Spinal cord (tissue), 10 donors: ENCODE measurements at places on chromosomes 6 and 20.

- no peaks in the 10 kb centered on the region for H3K27me3 ChIP-seq
- no peak overlapping the region for H3K27ac ChIP-seq
- peaks cover 57% of the 10 kb centered on the region for H3K4me1 ChIP-seq
- peaks cover 34% of the 10 kb centered on the region for H3K36me3 ChIP-seq
Observed at GRCh38 chr20:33668466-33669155, 1.9 kb downstream of the ACTL10 start.

- no peak for DNase-seq
- no peak overlapping the region for H3K4me3 ChIP-seq
- H3K27me3 ChIP-seq: peaks cover 10% of the 10 kb centered on the region
- no peaks in the 10 kb centered on the region for H3K36me3 ChIP-seq
Observed at GRCh38 chr6:33959661-33960344, 156.0 kb upstream of the MLN start.

- peaks cover 2% of the 10 kb centered on the region for H3K36me3 ChIP-seq
- no peak for DNase-seq
- H3K4me3 ChIP-seq: peak overlapping the region; percentile 19
- H3K27me3 ChIP-seq: no peaks in the 10 kb centered on the region
Observed at GRCh38 chr6:10559522-10560152, 38.5 kb downstream of the GCNT2 start.

- peaks cover 5% of the 10 kb centered on the region for H3K4me1 ChIP-seq
- no peaks in the 10 kb centered on the region for H3K36me3 ChIP-seq
- H3K27me3 ChIP-seq: no peaks in the 10 kb centered on the region
- H3K27ac ChIP-seq: no peak overlapping the region
- DNase-seq: peak; percentile 29
Observed at GRCh38 chr6:5645328-5646290, 361.1 kb downstream of the NRN1 start.

- peak; percentile 66 for DNase-seq
- no peaks in the 10 kb centered on the region for H3K27me3 ChIP-seq
- H3K4me3 ChIP-seq: no peak overlapping the region
- no peak overlapping the region for H3K27ac ChIP-seq
Observed at GRCh38 chr20:23435626-23436539, 3.6 kb upstream of the CSTL1 start.

DNA sequence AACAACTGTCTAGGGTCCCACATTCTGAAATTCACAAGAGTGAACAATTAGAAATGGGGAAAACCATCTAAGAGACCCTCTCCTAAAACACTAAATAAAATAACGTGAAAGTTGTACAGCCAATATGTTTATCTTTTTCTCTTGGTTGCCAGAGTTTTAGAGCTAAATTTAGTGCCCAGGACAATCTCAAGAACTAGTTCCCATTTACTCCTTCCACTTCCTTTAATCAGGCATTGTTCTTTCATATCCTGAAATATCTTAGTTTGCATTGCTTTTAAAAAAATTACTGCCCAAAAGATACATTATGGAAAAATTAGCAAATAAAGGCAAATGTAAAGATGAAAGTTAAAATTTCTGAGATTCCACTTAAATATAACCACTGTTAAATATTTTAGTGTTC lies 33.1 kb upstream of the UBR2 start:
- H3K27ac ChIP-seq: no peak overlapping the region
- no peak overlapping the region for H3K4me3 ChIP-seq
- no peaks in the 10 kb centered on the region for H3K4me1 ChIP-seq
- H3K27me3 ChIP-seq: no peaks in the 10 kb centered on the region
- H3K36me3 ChIP-seq: no peaks in the 10 kb centered on the region
- DNase-seq: no peak

GRCh38 chr6:72411872-72412708 lies 209.8 kb upstream of the KCNQ5 start:
- H3K4me3 ChIP-seq: no peak overlapping the region
- H3K27ac ChIP-seq: no peak overlapping the region
- H3K27me3 ChIP-seq: no peaks in the 10 kb centered on the region
- H3K4me1 ChIP-seq: no peaks in the 10 kb centered on the region
- peak; percentile 96 for DNase-seq
- no peaks in the 10 kb centered on the region for H3K36me3 ChIP-seq

DNA sequence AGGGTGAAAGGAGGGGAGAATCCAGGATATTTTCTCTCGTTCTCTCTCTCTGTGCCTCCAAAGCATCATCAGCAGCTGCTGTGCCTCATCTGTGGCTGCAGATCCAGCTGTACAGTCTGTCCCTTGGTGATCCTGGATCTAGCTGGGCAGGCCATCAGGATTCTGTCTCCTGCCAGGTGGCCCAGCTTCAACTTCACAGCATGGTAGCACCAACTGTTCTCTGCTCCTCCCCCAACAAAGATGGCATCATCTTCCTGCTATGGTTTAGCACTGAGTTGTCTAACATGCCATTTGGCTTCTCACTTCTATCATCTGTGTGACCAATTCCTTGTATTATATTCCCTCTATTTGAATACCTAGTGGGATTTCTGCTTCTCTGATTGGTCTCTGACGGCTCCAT lies 28.6 kb upstream of the ARFGEF2 start:
- no peak overlapping the region for H3K4me3 ChIP-seq
- no peak for DNase-seq
- H3K27ac ChIP-seq: no peak overlapping the region
- no peaks in the 10 kb centered on the region for H3K4me1 ChIP-seq
- H3K36me3 ChIP-seq: no peaks in the 10 kb centered on the region

DNA sequence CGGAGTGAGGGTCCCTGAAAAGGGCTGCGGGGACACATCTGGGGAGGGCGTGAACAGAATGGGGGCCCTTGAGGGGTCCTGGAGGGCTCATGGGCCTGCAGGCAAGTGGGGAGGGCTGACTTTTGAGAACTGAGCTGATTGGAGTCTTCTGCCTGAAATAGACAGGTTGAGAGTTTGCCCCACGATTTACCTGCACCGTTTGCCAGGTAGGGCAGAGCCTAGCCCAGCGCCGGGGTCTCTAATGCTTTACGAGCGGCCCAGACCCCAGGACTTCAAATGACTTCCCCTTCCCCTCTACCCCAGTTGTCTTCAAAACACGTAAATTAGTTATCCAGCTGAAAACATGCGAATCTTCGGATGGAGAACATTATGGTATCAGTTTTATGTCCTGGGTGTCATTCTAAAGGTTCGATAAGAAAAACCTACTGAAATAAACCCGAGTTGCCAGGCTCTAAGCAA lies 1.3 kb downstream of the PLCB1 start:
- peak overlapping the region; percentile 54 for H3K4me3 ChIP-seq
- H3K36me3 ChIP-seq: no peaks in the 10 kb centered on the region
- no peak for DNase-seq
- no peak overlapping the region for H3K27ac ChIP-seq
- H3K27me3 ChIP-seq: peaks cover 3% of the 10 kb centered on the region

DNA sequence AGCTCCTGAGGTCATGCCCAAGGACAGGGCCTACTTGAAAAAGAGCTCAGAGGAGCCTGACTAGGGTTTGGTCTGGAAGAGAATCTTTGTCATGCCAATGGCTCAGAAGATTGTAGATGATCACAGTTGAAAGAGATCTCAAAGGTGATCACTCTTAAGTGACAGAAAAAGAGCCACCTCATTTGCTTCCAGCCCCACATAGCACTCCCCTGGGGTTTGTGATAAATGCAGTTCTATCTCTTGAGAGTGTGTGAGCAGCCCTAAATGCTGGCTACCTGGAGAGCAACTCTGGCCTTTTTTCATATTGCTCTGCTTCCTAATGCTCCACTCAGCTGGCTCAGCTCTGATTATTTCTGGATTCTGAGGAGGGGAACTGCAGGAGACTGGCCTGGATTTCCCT lies 39.3 kb downstream of the KLHL32 start:
- no peaks in the 10 kb centered on the region for H3K36me3 ChIP-seq
- no peaks in the 10 kb centered on the region for H3K4me1 ChIP-seq
- DNase-seq: no peak
- no peak overlapping the region for H3K4me3 ChIP-seq

GRCh38 chr20:23668477-23668951 lies 20.3 kb downstream of the CST4 start:
- no peak overlapping the region for H3K4me3 ChIP-seq
- DNase-seq: no peak
- H3K27me3 ChIP-seq: no peaks in the 10 kb centered on the region
- no peak overlapping the region for H3K27ac ChIP-seq
- no peaks in the 10 kb centered on the region for H3K4me1 ChIP-seq

DNA sequence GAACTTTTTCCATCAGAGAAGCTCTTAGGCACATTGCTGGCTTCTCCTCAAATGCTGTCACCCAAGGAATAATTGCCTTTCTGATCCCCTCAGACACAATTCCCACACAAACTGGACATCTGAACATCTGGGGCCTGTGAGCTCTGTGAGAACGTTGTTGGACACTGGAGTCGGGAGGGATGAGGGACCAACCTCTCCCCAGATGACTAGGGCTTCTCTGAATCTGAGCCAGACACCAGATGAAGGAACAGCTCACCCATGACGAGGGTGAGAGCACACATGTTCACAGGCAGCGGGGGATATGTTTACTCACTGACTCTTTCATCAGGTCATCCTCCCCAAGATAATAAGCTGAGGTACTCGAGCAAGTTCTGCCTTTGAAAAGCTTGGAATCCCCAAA lies 283.9 kb upstream of the SUPT3H start:
- no peaks in the 10 kb centered on the region for H3K36me3 ChIP-seq
- H3K4me3 ChIP-seq: no peak overlapping the region
- no peak overlapping the region for H3K27ac ChIP-seq
- peaks cover 34% of the 10 kb centered on the region for H3K27me3 ChIP-seq

GRCh38 chr20:49694450-49695071 lies 19.1 kb downstream of the B4GALT5 start:
- no peaks in the 10 kb centered on the region for H3K36me3 ChIP-seq
- peaks cover 4% of the 10 kb centered on the region for H3K4me1 ChIP-seq
- no peaks in the 10 kb centered on the region for H3K27me3 ChIP-seq
- DNase-seq: no peak

- H3K27ac ChIP-seq: no peak overlapping the region
- H3K36me3 ChIP-seq: no peaks in the 10 kb centered on the region
- no peaks in the 10 kb centered on the region for H3K27me3 ChIP-seq
- H3K4me1 ChIP-seq: no peaks in the 10 kb centered on the region
Observed at GRCh38 chr6:128572294-128572693, 51.9 kb upstream of the PTPRK start.

- H3K4me3 ChIP-seq: no peak overlapping the region
- DNase-seq: no peak
- no peaks in the 10 kb centered on the region for H3K36me3 ChIP-seq
- H3K4me1 ChIP-seq: peaks cover 3% of the 10 kb centered on the region
Observed at GRCh38 chr20:53691060-53691810, 97.6 kb upstream of the ZNF217 start.
